ENCODE measurements at places on chromosomes 2 and 18.

GRCh38 chr18:74513883-74514205 lies 17.7 kb downstream of the CNDP2 start:
- DNase-seq = no peak

- DNase-seq = no peak
Observed at GRCh38 chr2:55743583-55743982, 49.9 kb upstream of the PNPT1 start.

DNA sequence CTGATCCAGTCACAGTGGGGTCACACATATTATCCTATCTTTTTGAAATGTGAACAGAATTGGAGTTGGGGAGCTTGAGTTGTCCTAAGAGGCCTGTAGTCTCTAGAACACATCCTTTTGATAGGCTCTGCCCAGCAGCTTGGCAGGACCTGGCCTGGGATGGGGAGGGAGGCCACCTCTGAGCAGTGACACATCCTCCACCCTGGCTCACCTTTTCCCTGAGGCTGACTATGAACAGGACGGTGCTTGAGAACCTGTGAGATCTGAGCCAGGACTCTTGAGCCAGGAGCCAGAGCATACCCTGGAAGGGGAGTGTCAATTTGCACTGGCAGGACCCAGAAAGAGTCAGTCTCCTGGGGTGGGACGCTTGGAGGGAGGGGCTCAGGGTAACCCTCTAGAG lies 17.7 kb upstream of the ATP6V1B1 start:
- no peak for DNase-seq

GRCh38 chr2:119481501-119482455 lies 42.5 kb downstream of the SCTR start:
- no peak for DNase-seq

DNA sequence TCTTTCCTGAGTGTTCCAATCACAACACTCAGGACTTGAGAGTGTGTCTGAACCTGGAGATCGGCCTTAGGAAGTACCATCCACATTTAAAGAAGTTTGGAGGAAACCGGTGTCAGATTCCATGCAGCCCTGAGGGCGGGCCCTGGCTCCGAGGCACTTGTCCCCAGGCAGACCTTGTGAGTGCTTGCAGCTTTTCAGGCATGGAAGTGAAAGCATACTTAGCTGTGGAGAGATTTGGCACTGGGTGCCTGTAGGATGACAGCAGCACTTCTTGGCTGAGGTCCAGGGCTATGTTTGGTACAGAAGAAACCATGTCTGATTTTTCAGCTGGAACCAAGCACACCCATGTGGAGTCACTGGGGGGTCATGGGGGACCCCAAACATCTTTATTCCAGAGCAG lies 230.8 kb downstream of the SEPTIN10 start:
- DNase-seq = no peak

GRCh38 chr2:79798776-79799175 lies 285.9 kb downstream of the CTNNA2 start:
- no peak for DNase-seq

DNA sequence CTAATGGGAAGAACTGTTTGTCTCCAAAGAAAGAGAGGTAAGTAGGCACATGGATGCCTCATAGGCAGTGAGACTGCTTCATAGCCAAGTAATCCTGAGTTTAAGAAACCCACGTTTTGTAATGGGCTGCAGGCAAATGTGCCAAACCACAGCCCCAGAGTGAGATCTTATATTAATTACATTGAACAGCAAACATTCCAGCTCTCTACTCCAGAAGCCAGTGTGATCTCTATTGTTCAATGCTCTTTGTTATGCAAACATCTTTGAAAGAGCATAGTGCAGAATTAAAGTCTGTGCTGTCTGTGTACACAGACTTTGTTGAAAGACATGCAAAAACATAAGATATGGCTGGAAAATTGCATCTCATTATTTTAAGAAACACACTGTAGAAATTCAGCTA lies 720.8 kb upstream of the REG3G start:
- DNase-seq = no peak

- DNase-seq = no peak
Observed at GRCh38 chr2:158932131-158932645, 36.3 kb upstream of the TANC1 start.

GRCh38 chr2:55236992-55237543 lies 4.6 kb downstream of the RPS27A start:
- DNase-seq = no peak

DNA sequence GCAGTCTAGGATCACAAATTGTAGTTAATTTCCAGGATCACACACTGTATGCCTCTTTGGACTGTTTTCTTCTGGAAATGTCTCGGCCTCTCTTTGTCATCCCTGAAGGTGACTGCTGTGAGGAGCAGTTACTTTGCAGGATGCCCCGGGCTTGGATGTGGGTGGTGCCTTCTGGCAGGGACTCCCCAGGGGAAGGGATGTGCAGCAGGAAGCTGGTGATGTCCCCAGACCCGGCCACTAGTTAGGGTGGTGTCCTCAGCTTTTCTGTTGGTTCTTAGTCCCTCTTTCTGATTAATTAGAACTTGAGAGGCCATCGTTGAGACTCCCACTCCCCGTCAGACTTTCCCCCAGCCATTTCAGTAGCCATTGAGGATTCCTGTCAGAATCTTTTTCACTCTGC lies 286.6 kb upstream of the HDAC4 start:
- DNase-seq = no peak

DNA sequence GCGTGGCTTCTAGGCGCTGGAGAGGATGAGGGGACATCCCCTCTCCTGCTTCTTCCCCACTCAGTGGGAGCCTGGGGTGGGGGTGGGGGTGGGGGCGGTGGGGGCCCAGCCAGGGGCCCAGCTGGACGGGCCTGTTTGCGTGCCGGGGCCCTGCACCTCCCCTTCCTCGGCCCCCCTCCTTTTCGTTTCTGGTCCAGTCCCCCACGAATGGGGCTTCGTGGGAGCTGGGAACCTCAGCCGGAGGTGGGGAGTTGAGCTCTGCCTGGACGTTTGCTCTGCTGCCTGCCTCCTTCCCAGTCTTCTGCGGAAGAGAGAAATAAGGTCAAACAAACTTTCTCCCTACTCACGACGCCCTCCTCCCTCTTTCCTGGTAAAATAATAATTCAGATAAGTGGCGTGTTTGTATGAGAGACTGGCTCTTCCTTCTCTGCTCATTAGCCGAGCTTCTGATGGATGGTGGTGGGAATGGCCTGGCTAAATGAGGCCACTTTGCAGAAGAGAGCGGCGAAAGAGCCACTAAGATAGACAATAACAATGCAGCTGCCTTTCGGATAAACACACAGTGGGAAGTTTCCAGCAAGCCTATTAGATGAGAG lies 782 bp downstream of the MTA3 start:
- no peak for DNase-seq

DNA sequence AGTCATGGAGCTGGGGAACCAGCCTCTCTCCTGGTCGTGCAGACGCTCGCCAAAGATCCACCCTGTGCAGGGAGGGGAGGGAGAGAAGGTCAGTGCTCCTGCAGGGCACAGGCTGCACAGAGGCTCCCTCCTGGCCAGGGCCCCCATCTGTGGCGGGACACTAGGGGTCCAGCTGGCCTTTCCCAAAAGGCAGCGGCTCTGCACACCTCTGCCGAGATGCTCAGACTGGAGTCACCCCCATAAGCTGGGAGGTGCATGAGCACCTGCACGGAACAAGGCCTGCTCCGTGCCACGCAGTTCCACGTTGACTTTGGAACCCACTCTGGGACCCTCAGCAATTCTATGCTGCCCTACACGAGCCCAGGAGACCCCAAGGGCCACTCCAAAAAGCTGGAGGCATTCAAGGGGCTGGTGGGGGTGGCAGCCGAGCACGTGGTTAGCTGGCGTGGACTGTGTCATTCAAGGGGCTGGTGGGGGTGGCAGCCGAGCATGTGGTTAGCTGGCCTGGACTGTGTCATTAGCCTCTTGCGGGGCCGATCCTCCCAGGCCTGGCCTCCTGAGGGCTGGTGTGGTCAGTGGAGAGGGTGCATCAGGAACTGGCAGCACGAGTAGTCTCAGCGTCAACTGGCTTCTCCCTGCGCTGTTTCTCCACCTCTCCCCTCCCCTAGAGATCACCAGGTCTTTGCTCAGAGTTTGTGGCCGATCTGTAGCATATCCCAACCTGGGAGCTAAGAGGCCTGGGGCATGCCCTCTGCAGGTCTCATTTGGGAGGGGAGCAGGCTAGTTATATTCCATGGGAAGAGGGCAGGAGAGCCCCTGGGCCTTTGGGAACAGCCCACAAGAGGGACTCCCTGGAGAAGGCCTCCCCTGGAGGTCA lies 9.8 kb downstream of the SNORC start:
- no peak for DNase-seq

DNA sequence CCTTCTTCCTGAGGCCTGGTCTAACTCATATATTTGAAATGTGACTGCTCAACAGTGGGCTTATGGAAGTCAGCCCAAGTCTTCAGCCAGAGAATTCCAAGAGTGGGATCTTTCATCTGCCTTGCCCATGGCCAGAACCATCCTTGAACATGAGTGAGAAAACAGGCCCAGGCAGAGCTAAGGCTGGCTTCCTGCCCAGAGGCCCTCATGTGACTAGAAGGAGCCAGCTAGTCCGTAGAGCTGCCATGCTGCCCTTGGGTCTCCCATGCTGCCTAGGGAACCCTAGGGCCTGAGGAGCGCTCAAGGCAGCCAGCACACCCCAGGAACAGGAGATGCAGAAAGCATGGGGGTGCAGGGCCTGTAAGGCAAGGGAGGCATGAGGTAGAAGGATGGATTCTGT lies 203.6 kb downstream of the FHOD3 start:
- no peak for DNase-seq

DNA sequence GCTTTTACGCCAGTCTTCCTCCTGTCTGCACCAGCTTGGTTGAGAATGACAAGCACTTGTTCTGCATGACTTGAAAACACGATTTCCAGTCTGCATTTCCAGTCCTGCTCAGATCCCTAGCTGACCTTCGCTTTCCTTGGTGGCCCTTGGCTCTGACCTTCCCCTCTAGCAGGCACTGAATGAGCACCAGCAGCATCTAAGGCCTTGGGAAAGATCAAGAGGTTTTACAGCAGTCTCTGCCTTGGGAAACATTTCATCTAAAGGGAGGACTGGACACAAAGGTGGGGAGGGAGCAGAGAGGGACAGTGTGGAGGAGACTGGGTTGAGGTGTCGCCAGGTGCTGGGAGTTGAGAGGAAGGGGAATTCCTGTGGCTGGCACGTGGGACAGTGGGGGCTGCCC lies 30.5 kb downstream of the NTSR2 start:
- no peak for DNase-seq

DNA sequence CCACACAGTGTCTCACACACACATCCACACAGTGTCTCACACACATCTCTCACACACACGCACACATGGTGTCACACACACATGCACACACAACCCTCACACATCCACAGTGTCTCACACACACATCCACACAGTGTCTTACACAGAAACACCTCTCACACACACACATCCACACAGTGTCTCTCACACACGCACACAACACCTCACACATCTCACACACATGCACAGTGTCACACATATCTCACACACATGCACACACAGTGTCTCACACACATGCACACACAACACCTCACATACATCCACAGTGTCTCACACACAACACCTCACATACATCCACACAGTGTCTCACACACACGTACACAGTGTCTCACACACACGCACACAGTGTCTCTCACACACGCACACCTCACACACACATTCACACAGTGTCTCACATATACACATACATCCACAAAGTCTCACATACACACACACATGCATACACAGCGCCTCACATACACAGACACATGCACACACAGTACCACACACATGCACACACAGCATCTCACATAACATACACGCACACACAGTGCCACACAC lies 473.9 kb upstream of the HS6ST1 start:
- no peak for DNase-seq

GRCh38 chr2:219559156-219559915 lies 12.0 kb downstream of the OBSL1 start:
- DNase-seq = no peak

GRCh38 chr18:76499637-76500340 lies 4.7 kb upstream of the ZNF516 start:
- no peak for DNase-seq

GRCh38 chr18:26233208-26233607 lies 7.0 kb downstream of the TAF4B start:
- no peak for DNase-seq

Data from stimulated activated CD4-positive, alpha-beta T cell treated with anti-CD3 and anti-CD28 coated beads, TNF-alpha, amount 100 ng/mL, for 24 hours (primary cell).